ENCODE measurements at places on chromosomes 16 and 17. TPM values are rescaled to one million over a fixed set of nuclear protein-coding genes. Genes with fewer than 3 reads are reported as not detected.

The FNDC8 gene
- 0.15 TPM for total RNA-seq

The LITAFD gene
- total RNA-seq = not detected

The ASIC2 gene
- not detected for total RNA-seq

The DOC2B gene
- total RNA-seq = 0.15 TPM

The CCL17 gene
- total RNA-seq = 18.6 TPM

The GLP2R gene
- total RNA-seq = not detected

The ASB16 gene
- 0.11 TPM for total RNA-seq

The ALOX15B gene
- not detected for total RNA-seq

The IRX3 gene
- not detected for total RNA-seq

The MT1G gene
- total RNA-seq = 46.8 TPM

The RHBDL3 gene
- total RNA-seq = 0.33 TPM

The SCIMP gene
- 0.22 TPM for total RNA-seq

Measured in CD8-positive, alpha-beta memory T cell (primary cell).